ENCODE measurements at places on chromosomes 6 and 20.

- DNase-seq: no peak
Observed at GRCh38 chr6:83867527-83868161, 8.2 kb downstream of the CYB5R4 start.

DNA sequence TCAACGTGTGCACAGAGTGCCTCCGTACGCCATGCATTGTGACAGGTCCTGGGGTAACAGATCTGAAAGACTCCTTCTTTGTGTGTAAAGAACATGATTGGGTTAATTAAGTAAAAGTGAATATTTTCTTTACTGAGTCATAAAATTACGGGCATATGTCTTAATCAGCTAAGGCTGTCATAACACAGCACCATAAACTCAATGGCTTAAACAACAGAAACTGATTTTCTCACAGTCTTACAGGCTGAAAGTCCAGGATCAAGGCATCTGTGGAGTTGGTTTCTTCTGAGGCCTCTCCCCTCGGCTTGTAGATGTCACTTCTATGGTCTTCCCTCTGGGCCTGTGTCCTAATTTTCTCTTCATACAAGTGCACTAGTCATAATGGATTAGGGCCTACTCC lies 176.9 kb downstream of the MTFR2 start:
- no peak for DNase-seq

DNA sequence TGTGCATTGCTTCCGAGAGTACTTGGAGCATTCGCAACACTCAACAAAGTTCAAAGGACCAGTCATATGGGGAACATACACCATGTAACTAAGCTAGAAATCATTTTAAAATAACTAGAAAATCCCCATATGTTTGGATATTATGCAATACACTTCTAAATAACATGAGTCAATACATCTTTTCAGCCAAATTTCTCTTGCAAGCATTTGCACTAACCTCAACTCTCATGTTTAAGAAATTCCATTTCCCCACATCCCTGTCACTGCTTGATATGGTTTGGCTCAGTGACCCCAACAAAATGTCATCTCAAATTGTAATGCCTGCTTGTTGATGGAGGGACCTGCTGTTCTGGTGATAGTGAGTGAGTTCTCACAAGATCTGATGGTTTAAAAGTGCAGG lies 85.7 kb upstream of the CST7 start:
- no peak for DNase-seq

DNA sequence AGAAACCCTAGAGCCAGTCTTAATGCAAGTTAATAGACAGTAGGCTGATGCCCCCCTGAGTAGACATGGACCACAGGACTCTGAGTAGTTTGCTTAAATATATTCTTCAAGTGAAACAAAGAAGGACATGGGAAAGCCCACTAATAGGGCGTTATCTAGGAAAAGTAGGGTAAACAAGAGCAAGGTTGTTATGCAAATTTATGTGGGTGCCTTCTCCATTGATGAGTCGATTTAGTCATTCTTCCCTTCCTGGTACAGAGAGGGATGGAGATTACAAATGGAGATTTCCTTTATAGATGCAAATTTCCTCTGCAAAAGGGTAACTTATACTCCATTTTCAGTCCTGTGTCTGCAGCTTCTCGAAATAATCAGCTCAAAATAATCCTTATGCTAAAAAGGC lies 262.0 kb downstream of the CD83 start:
- DNase-seq: no peak

- no peak for DNase-seq
Observed at GRCh38 chr6:43989581-43990146, 137.6 kb downstream of the MRPL14 start.

- no peak for DNase-seq
Observed at GRCh38 chr6:112188906-112189305, 65.5 kb downstream of the LAMA4 start.

DNA sequence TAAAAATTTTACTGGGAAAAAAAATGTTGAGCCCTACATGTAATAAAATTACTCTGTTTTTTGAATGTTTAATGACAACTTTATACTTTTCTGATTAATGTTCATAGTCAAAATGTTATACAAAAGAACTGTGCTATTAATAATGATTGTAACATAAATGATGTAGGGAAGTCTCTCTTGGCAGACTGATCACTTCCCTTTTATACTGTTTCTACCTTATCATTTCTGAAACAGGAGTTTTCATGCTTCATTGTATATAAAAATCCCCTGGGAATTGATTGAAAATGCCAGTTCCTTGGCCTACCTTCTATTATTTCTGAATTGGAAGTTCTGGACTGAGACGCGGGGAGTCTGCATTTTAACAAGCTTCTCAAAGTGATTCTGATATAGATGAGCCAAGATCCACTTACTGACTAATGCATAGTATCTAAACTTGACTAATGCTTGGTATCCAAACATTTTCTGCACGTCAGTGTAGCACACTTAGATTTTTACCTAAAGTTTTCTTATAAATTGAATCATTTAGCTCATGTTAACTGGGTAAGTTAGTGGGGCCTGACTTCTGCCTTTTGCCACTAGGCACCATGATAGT lies 7.2 kb upstream of the HDAC2 start:
- DNase-seq: no peak

- no peak for DNase-seq
Observed at GRCh38 chr20:56896447-56896846, 267.3 kb downstream of the TFAP2C start.

- no peak for DNase-seq
Observed at GRCh38 chr20:50146732-50147662, 6.5 kb downstream of the PEDS1 start.

DNA sequence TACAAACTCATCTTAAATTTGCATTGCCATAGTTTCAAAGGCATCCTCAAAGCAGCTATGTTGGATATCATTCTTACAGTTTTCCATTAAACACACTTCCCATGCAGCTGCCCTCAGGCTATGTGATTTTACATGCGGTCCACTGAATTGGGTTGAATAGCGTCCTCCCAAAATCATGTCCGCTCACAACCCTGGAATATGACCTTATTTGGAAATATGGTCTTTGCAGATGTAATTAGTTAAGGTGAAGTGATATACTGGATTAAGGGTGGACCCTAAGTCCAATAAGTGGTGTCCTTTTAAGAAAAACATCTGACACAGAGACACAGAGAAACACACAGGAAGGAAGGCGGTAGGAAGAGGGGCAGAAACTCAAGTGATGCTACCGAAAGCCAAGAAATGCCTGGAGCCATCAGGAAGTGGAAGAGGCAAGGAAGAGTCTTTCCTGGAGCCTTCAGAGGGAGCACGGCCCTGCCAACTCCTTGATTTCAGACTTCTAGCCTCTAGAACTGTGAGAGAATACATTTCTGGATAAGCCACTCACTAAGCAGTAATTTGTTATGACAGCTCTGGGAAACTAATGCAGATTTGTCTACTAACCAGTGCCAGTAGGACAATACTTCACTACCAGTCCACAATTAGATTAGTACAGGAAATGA lies 42.7 kb upstream of the NHSL1 start:
- no peak for DNase-seq

- no peak for DNase-seq
Observed at GRCh38 chr20:19317237-19318069, 105.0 kb downstream of the SLC24A3 start.

DNA sequence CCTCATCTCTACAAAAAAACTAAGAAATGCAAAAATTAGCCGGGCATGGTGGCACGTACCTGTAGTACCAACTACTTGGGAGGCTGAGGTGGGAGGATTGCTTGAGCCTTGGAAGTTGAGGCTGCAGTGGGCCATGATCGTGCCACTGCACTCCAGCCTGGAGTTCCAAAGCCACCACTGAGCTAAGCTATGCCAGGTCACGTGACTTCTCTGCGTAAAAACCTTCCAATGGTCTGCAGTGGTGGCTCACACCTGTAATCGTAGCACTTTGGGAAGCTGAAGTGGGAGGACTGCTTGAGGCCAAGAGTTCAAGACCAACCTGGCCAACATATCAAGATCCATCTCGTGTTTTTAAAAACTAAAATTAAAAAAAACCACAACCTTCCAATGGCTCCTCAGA lies 1.7 kb downstream of the SF3B5 start:
- DNase-seq: no peak

- no peak for DNase-seq
Observed at GRCh38 chr6:72348926-72349325, 272.9 kb upstream of the KCNQ5 start.

DNA sequence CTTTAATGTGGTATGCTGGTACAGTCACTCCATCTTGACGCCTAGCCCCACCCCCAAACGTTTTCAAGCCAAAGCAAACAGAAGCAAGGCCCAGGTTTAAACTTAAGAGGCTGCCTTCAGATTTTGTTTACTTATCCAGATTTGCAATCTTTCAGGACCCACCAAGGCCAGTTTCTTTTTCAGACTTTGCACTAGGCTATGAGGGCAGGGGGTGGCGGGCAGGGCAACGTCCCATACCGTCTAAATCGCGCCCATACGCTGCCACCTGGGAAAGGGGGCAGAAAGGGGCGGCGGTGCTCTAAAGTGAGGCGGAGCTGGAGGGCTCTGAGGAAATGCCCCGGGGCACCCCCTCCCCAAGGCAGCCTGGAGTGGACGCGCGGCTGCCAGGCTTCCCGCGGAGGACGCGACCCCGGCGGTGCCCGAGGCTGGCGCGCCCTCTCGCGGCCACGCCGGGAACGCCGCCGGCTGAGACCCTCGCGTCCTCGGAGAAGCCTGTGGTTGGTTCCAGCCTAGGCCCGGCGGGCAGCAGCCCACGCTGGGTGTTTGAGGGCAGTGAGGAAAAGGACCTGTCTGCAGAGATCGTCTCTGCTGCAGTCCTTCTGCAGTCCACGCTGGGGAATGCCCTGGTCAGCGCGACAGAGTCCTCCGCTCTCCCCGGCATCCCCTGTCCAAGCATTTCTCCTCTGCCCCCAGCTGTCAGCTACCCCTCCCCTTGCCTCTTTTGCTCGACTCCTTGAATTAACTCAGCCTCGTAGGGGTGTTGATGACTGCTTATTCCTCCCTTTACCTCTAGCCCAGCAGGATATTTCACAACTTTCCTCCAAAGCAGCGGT lies 129.2 kb upstream of the PRND start:
- no peak for DNase-seq

- DNase-seq: no peak
Observed at GRCh38 chr6:115891750-115892149, 168.9 kb downstream of the FRK start.

- no peak for DNase-seq
Observed at GRCh38 chr6:43253401-43253800, 10.1 kb downstream of the TTBK1 start.

- no peak for DNase-seq
Observed at GRCh38 chr6:162532283-162533008, 195.1 kb downstream of the PRKN start.

DNA sequence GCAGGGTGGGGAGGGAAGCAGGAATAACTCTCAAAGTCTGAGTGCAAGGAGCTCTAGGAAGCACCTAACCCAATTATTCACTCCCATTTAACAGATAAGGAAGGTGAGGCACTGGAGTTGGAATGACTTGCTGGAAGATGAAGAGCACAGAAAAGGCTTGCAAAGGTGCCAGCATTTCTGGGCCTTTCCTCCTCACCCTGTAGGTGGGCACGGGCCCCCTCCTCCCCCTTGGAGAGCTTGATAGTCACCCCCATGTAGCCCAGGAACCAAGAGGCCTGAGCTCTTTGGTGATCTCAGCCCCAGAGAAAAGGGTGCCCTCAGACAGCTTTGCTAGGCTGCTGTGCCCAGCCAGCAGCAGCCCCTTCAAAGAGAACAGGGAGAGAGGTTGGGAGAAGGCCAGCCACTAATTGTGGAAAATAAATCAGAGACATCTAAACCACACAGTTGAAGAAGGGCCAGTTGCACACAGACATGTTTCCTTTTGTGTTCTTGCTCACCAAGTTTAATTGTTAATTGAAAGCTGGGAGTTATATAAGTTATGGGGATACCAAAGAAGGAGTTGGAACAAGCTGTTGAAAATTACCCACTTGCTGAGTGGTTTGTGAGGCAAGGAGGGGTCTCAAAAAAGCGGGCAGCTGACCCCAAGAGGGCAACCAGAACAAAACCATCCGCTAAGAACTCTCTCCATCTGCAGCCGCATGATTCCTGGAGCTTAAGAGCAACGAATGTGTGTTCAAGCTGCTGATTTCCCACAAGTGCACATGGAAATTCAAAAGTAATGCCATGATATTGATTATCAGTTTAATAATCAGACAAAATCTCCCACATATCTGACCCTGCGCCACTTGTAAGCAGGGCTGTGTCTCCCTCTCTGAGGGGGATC lies 77.0 kb downstream of the MRPL14 start:
- no peak for DNase-seq

DNA sequence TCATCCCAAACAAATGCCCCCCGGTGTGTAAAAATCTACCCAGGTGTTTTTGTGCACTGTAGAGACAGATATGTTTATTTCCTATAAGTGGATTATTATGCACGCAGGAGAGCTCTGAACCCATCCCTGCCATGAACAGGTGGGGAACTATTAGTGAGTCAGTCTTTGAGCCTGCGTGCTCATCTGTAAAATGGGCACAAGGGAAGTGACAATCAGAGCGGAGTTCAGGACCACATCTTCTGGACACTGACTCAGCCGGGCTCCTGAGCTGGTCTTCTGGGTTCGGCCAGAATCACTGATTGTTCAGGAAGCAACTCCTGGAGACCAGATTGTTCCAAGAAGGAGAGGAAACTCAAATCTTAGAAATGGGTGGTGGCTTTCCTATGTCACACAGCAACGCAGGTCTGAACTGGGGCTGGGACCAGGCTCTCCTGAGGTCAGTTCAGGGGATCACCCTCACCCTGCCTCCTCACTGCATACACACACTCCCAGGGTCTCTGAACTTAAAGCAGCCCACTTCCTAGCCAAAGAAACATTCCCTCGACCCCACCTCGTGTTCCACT lies 27.3 kb upstream of the TGM2 start:
- no peak for DNase-seq

GRCh38 chr6:147604373-147604772 lies 95.9 kb downstream of the SAMD5 start:
- DNase-seq: no peak

GRCh38 chr6:11413117-11413687 lies 124.3 kb upstream of the TMEM170B start:
- no peak for DNase-seq

DNA sequence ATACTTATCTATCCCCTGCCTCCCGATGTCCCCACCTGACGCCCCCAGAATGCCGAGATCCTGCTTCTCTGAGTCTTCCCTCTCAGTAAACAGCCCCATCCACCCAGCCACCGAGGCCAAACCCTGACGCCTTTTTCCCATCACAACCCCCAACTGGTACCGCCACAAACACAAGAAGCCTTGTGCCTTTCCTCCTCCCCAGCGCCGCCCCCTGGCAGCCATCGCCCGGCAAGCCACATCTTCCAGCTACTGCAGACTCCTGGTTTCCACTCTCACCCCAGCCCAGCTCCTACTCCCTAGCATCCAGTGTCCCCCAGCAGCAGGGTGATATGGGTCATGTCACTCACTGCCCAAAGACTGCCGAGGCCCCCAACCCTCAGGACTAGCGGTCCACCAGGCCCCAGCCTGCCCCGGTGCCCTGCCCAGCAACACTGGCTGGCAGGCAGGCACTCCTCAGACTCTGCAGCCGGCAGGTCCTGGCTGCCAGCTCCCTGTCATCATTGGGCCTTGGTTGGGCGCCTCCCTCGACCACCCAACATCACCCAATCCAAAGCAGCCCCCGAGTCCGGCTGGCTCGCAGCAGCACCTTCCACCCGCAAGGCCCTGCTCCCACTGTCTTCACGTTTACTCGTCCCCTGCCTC lies 11.2 kb downstream of the TCFL5 start:
- peak; percentile 76 for DNase-seq
